ENCODE measurements at places on chromosomes 11 and 22.

DNA sequence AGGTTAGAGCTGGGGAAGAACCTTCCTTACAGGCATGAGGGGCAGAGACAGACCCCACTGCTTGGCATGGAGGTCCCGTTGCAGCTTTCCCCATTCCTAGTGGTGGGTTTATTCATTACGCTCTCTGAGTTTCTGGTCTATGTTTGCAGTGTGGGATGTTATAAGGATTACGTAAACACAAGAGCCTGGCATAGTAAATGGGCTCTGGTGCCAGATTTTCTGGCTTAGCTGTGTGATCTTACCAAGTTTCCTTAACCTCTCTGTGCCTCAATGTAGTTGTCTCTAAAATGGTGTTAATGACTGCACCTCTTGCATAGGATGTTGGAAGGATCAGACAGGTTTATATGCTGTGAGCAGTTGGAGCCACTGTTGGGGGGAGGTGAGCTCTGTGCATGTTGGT lies 15.1 kb downstream of the DTX4 start:
- DNase-seq, result no peak

- no peak for DNase-seq
Observed at GRCh38 chr11:120756931-120757330, 245.4 kb downstream of the GRIK4 start.

GRCh38 chr11:32949739-32950138 lies 57.1 kb downstream of the QSER1 start:
- DNase-seq, result no peak

DNA sequence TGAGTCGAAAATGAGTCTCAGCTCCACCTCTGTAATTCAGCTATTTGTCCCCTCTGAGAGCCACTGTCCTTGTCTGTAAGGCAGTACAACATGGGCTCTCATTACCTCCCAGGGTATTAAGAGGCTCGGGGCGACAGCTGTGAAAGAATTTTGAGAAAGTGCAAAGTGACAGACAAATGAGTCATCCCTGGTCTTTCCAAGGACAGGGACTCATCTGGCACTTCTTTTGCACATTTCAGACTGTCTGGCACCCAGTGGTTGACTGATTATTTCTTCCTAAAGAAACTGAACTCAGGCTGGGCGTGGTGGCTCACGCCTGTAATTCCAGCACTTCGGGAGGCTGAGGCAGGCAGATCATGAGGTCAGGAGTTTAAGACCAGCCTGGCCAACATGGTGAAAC lies 62.1 kb upstream of the ARFGAP3 start:
- DNase-seq, result no peak

DNA sequence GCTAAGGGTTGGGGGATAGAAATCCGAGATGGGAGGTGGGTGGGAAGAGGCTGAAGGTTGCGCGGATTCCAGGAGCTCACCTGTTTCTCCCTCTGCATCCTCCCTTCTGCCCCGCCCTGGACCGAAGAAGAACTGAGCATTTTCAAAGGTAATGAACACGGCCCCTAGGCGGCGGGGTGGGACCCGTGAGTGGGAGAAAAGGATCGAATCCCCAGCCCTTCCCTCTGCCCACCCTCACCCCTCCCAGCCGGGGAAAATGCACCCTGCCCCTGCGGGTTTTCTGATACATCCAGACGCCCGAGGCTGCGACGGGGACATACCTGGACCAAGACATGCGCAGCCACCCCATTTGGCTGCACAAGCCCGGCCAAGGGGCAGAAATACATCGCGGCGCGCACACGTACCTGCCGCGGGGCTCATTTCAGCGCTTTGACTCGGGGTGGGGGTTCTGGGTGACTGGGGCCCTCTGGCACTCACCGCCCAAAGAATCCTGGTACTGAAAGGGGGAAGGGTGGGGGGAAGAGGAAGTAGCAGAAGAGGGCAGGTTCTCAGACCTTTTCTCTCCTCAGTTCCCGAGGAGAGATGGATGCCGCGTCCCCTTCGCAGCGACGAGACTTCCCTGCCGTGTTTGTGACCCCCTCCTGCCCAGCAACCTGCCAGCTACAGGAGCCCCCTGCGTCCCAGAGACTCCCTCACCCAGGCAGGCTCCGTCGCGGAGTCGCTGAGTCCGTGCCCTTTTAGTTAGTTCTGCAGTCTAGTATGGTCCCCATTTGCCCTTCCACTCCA lies 6.0 kb downstream of the VSIG2 start:
- no peak for DNase-seq

- DNase-seq, result no peak
Observed at GRCh38 chr22:46414704-46415103, 79.2 kb downstream of the TRMU start.

DNA sequence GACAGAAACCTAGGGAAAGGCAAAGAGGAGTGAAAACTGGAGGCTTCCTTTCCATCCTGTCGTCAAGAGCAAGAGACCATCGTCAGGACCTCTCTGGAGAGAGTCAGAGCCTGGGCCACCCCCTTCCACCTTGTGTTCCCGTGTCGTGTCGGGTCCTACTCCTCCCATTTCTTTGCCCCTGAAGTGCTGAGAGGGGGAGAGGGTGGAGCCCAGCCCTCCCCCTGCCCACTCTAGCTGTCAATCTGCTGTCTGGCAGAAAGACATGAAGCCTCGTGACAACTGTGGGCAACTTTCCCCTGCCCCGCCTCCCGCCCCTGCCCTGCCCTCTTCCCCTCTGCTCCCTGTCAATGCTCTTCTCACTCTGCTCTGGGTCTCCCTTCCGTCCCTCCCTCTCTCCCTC lies 20.6 kb downstream of the ANKK1 start:
- no peak for DNase-seq
